ENCODE measurements at places on chromosomes 3 and 15. TPM values are rescaled to one million over a fixed set of nuclear protein-coding genes. Genes with fewer than 3 reads are reported as not detected.

CAMP gene
- total RNA-seq = not detected

JAGN1 gene
- 31.5 TPM for total RNA-seq

TTC21A gene
- total RNA-seq = 3.6 TPM

COL6A5 gene
- under 0.01 TPM for total RNA-seq

CADPS gene
- 11.9 TPM for total RNA-seq

COL7A1 gene
- total RNA-seq = 46.3 TPM

Data from uterine smooth muscle cell (primary cell).